Astrocyte (in vitro differentiated cells and primary cell): ENCODE measurements at places on chromosomes 11 and 22. TPM values are rescaled to one million over a fixed set of nuclear protein-coding genes. Genes with fewer than 3 reads are reported as not detected.

DNA sequence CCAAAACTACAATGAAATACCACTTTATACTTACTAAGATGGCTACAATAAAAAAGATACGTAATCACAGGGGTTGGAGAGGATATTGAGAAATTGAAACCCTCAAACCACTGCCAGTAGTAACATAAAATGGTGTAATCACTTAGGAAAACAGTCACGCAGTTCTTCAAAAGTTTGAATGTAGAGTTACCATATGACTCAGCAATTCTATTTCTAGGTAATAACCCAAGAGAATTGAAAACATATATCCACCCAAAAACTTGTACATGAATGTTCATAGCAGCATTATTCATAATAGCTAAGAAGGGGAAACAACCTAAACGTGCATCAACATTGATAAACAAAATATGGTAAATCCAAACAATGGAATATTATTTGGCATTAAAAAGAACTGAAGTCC is 24.4 kb upstream of the PSMA1 start:
- no peaks in the 10 kb centered on the region for H3K27me3 ChIP-seq
- H3K4me3 ChIP-seq, result no peak overlapping the region
- no peak overlapping the region for H3K27ac ChIP-seq

DNA sequence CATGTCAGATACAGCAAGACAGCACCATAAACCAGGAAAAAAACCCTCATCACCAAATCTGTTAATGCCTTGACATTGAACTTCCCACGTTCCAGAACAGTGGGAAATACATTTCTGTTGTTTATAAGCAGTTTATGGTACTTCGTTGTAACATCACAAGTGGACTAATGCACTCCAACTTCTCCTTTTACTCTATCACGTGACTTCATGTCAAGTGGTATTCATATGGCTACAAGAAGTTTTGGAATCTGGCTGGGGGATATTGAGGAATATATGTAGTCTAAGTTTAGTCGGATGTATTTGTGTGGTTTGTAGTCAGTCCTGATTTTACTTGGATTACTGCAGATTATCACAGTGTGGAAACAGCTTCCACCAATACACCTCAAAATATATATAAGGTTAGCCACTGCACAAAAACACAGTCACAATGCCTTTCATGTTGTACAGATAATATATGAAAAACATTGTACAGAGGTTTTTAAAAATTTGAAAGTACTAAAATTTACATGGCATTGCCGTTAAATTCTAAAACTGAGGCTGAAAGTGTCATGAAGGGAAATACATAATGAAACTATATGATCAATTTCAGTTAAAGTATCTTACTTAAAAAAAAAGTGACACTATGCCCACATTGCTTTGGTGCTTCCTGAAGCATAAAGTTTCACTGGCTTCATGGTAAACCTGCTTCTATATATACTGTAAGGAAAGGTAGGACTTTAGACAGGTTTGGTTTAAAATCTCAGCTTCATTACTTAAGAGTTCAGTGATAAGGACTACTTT is 134.1 kb downstream of the CASP12 start:
- no peaks in the 10 kb centered on the region for H3K36me3 ChIP-seq
- H3K4me1 ChIP-seq, result no peaks in the 10 kb centered on the region
- H3K4me3 ChIP-seq, result no peak overlapping the region
- DNase-seq, result no peak
- H3K27ac ChIP-seq, result no peak overlapping the region

DNA sequence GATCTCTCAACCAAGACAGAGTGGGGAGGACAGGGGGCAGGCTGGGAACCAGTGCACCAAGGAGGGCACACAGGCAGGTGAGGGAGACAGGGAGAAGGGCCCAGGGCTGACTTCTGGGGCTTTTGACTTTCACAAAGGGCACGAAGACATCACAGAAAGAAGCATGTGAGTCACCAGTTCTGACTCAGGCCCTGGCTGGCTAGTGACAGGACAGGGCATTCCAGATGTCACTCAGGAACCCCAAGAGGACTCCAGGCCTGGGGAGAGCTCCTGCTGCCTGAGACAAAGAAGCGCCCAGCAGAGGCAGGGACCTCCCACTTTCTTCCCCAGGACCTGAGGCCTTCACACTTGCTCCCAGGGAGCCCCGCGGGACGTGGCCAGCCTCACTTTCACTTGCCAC is 497.2 kb downstream of the BUD13 start:
- no peaks in the 10 kb centered on the region for H3K36me3 ChIP-seq
- peaks cover 3% of the 10 kb centered on the region for H3K4me1 ChIP-seq
- no peak overlapping the region for H3K4me3 ChIP-seq
- no peak overlapping the region for H3K27ac ChIP-seq

- H3K4me1 ChIP-seq, result peaks cover 55% of the 10 kb centered on the region
- H3K27ac ChIP-seq, result peak overlapping the region; percentile 42
- H3K27me3 ChIP-seq, result no peaks in the 10 kb centered on the region
- peaks cover 28% of the 10 kb centered on the region for H3K36me3 ChIP-seq
Observed at GRCh38 chr11:47414685-47415070, 6.3 kb downstream of the SLC39A13 start.

DNA sequence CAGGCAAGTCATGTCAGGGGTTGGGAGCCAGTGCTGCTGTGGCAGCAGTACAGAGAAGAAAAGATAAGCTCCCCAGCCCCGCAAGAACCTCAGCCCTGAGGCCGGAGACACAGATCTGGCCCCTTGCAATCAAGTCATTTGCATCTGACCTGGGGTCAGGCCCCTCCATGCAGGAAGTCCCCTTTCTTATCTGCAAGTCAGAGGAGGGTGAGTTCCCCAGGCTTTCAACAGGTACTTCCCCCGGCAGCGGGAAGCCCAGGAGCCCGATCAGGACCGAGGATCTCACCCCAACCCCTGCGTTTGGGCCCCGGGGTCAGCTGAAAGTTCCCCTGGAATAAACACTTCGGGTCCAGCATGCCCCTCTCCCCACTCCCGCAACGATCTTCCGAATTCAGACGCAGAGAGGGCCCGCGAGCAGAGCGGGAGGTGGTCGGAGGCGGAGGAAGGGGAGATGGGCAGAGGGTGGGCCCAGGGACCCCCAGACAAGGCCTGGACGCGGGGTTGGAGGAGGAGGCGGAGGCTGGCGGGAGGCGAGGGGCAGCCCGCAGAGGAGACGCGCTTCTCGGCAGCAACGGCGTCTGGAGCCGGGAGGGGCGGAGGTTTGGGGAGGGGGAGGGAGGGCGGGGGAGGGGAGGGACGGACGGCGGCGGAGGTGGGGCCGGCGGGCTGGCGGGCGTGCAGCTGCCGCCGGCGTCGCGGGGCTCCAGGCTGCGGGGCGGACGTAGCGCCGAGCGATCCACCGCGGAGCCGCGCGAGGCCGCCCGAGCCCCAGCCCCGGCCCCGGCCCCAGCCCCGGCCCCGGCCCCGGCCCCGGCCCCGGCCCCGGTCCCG is at the start of gene TSPAN18:
Gene TSPAN18 (plus strand): TSS at position 680 of the 831 bp plus-strand sequence. CDS start 179,455 bp downstream, outside the sequence.
- H3K4me1 ChIP-seq, result no peaks in the 10 kb centered on the region
- no peak within 1 kb of the TSS for H3K27ac ChIP-seq
- H3K4me3 ChIP-seq, result peak within 1 kb of the TSS; percentile 55

GRCh38 chr22:23396362-23397007 is 183.6 kb downstream of the IGLL1 start:
- H3K36me3 ChIP-seq, result no peaks in the 10 kb centered on the region
- H3K4me3 ChIP-seq, result no peak overlapping the region
- H3K4me1 ChIP-seq, result peaks cover 8% of the 10 kb centered on the region

DNA sequence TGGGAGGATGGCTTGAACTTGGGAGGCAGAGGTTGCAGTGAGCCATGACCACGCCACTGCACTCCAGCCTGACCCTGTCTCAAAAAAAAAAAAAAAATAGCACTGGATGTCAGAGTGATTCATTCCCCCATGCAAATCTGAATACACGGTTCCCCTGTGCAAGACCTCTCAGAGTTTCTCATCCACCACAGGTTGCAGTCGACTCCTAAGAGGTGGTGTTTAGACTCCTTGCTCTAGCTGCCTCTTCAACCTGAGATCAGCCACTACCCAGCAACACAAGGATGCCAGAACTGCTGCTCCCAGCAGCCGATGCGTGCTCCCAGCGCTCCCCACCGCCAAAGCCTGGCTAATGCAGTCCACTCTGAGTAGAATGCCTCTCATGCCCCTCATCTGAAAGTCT is 97.5 kb downstream of the PARVA start:
- H3K27ac ChIP-seq, result no peak overlapping the region
- H3K4me1 ChIP-seq, result peaks cover 19% of the 10 kb centered on the region
- DNase-seq, result no peak
- H3K36me3 ChIP-seq, result peaks cover 33% of the 10 kb centered on the region
- H3K4me3 ChIP-seq, result no peak overlapping the region
- H3K27me3 ChIP-seq, result no peaks in the 10 kb centered on the region

GRCh38 chr22:39115977-39116621 is 19.1 kb downstream of the APOBEC3H start:
- H3K27me3 ChIP-seq, result peaks cover 49% of the 10 kb centered on the region
- no peaks in the 10 kb centered on the region for H3K4me1 ChIP-seq
- H3K4me3 ChIP-seq, result no peak overlapping the region
- no peak overlapping the region for H3K27ac ChIP-seq
- DNase-seq, result no peak
- H3K36me3 ChIP-seq, result no peaks in the 10 kb centered on the region

DNA sequence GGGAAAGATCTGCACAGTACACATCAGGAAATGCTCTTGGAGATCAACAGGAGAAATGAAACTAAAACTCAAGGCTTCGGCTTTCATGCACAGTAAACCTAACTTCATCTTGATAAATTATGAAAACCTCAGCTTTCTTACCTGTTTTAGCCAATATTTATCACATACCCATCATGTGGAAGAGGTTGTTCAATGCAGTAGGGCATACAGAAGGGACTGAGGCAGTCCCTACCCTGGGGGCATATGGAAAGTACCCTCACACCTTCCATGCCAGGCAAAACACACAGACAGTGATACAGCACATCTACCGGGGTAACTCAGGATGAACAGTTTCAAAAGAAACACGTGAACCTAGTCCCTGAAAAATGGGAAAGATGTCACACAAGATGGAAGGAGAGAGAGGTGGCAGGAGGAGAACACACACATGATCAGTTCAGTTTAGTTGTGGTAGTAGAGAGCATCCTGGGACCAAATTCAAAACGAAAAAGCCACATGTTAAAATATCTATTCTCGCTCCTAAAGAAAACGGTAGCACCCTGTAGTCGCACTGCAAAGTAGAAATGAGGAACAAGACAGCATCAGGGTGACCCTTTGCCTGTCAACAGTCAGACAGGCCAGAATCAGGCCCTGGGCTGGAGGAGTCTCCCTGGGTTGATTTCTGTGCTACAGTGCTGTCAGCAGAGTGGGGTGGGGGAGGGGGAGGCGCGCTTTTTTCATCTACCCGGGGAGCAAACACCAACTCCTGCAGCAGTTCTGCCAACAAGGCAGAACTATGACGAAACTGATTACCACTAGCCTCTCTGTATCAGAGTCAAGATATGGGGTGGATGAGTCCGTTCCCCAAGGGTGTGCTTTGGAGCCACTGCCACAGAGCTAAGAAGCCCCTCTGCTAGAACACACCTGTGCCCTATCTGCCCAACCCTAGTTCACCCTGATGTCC is 1.3 kb downstream of the HIRA start:
- peak; percentile 70 for DNase-seq
- H3K27ac ChIP-seq, result peak overlapping the region; percentile 76
- H3K4me1 ChIP-seq, result peaks cover 15% of the 10 kb centered on the region
- H3K27me3 ChIP-seq, result no peaks in the 10 kb centered on the region
- peaks cover 3% of the 10 kb centered on the region for H3K36me3 ChIP-seq

The GNG3 gene
- 0.46 TPM in 1 of 2 replicates, not detected in the other for total RNA-seq

The C22orf31 gene
- not detected in 2 replicates for total RNA-seq

The MMP13 gene
- 1.2 and 3.9 TPM in 2 replicates for total RNA-seq

The CAVIN3 gene
- 51.0 and 57.3 TPM in 2 replicates for total RNA-seq

The RNH1 gene
- 117 and 130 TPM in 2 replicates for total RNA-seq
